Activated T-helper 1 cell treated with Interleukin-2 at 50 U/mL for 16 hours (primary cell): ENCODE measurements at places on chromosomes 12 and 14.

- no peak for DNase-seq
These were observed 44.8 kb downstream of the WDR20 start for GRCh38 chr14:102184316-102185035.

- no peak for DNase-seq
These were observed 26.8 kb upstream of the CCDC60 start for GRCh38 chr12:119307747-119308146.

DNA sequence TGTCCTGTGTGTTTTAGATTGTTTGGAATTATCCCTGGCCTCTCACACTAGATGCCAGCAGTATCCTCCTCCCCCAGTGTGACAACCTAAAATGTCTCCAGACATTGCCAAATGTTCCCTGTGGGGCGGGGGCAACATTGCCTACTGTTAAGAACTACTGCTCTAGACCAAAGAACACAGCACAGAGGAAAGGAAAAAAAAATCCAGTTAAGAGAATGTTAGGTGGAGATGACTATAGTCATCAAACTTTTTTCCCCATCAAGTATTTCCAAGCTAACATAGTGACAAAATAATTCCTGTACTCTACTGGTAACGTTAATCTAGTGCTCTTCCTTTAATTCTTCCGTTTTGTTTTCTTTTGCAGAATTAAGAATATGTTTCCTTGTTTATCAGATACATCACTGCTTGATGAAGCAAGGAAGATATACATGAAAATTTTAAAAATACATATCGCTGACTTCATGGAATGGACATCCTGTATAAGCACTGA, 3.5 kb downstream of the CDKN1B start:
- no peak for DNase-seq

- no peak for DNase-seq
These were observed 4.6 kb downstream of the KRT80 start for GRCh38 chr12:52187206-52187605.

DNA sequence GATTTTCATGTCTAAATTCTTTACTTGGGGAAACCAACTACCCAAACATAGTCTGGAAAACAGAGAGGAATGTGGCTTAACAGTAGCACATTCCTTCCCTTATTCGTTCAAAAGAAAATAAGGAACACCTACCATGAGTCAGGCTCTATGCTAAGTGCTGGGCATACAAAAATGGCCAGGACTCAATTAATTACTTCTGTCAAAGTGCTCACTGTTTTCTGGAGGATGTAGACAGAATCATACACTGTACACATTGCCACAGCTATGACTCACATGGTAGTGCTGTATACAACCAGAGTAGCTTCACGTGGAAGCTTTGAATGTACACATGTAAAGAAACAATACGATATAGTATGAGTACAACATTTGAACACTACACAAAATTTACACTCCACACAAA, 50.1 kb downstream of the SLC25A21 start:
- no peak for DNase-seq

- peak; percentile 55 for DNase-seq
These were observed 8.8 kb upstream of the CLECL1 start for GRCh38 chr12:9741726-9742125.

DNA sequence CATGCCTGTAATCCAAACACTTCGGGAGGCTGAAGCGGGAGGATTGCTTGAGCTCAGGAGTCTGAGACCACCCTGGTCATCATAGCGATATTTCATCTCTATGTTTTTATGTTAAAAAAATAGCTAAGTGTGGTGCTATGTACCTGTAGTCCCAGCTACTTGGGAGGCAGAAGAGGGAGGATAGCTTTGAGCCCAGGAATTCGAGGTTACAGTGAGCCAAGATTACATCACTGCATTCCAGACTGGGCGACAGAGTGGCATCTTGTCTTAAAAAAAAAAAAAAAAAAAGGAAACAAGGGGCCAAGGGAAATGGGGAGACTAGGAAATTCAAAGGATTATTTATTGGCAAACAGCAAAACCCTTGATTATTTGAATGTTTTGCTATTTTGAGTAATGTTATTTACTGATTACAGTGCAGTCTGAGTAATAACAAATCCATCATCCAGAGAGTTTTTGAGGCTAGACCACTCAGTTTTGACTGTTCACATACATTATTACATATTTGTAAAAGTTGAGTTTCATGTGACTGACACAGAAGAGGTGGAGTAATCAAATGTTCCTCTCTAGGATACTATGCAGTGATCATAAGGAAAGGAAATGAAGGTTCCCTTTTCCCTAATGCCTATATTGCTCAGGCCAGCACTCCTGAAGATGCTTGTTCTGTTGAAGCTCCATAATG, 40.8 kb downstream of the PRKCH start:
- DNase-seq: no peak

GRCh38 chr12:129064209-129064855, 211.1 kb downstream of the GLT1D1 start:
- no peak for DNase-seq
